ENCODE measurements at places on chromosomes 7 and 10.

DNA sequence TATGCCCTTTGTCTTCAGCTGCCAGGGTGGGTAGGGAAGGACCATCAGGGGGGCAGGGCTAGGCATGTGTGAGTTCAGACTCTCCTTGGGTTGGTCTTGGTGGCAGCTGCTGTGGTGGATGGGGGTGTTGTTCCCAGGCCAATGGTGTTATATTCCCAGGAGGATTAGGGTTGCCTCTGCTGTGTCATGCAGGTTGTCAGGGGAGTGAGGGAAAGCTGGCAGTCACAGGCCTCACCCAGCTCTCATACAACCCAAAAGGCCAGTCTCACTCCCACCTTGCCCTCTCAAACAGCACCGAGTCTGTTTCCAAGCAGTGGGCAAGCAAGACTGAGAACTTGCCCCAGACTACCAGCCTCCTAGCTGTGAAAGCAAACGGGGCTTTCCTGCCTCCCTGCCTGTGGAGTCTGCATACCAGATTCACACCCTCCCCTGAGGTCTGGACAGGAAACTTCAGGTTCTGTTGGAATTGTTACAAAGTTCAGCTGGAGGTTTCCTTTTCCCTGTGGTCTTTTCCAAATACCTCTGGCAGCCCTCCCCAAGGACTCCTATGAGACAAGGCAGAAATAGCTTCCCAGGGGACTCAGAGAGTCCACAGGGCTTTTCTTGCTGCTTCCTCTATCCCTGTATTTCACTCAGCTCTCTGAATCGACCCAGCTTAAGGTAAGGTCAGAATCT, 1.4 kb downstream of the HYAL4 start:
- DNase-seq: no peak

GRCh38 chr10:78520737-78521430, 487.2 kb downstream of the RPS24 start:
- DNase-seq: peak; percentile 55

DNA sequence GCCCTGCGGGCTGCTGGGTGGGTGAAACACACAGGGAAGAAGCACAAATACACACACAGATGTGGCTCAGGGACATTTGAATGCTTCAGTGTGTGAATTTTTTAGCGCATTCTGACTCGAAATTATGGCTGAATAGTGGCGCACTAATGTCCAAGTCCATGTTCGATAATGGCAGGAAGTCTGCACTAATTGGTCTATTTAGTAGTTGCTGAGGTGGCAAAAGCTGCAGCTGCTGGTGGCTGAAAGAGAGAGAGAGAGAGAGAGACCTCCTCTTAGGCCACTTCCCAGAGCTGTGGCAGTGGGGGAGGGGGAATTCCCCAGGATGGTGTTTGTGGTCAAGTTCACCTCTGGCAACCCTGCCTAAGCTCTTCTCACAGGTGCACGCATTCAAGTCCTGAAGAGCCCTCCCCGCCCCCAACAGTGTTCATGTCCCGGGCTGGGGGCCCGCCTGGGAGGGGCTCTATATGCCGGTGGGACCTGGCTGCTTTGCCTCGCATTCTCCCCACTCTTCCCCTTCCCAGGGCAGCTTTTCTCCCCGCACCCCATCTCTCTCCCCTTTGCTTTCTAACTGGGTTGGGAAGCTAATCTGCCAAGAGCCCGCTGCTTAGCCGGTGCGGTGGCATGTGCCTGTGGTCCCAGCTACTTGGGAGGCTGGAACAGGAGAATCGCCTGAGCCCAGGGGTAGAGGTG, 6.0 kb upstream of the MNX1 start:
- no peak for DNase-seq

DNA sequence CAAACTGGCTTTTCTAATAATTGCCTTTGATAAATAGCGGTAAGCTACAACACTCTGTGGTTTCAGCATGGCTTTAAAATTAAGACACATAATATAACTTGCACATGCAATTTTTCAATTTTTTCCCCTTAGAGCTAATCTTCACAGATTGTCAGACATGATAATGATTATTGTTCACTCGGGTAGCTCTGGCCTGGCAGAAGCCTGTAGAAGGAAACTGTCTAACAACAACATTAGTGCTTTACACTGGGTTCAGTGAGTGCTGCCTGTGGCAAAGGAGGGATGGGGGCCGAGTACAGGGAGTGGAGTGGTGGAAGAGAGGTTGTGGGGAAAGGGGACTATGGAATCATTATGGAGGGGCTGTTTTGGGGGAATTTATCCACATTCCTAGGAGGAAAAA, 67.2 kb upstream of the AUTS2 start:
- DNase-seq: no peak

DNA sequence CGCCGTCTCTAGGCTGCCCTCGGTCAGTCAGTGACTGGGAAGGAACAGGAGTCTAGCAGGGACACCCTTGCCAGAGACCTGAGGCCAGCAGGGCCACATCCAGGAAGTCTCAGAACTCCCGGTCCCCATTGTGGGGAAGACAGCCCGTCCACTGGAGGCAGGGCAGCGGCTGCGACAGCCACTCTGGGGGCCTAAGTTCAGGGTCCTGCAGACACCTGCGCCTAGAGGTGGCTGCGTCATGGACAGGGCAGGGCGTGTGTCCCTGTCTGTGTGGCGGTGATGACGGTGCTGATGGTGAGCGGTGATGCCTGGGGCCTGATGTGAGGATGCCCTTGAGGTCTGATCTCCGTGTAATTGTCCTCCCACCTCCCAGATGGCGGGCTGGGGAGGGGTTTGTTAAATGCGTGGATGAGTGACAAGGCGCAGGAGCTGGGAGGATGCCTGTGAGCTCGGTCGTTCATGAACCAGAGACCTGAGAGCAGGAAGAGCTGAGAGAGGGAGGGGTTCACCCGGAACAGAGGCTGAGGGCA, 537.9 kb upstream of the FOXK1 start:
- DNase-seq: no peak

DNA sequence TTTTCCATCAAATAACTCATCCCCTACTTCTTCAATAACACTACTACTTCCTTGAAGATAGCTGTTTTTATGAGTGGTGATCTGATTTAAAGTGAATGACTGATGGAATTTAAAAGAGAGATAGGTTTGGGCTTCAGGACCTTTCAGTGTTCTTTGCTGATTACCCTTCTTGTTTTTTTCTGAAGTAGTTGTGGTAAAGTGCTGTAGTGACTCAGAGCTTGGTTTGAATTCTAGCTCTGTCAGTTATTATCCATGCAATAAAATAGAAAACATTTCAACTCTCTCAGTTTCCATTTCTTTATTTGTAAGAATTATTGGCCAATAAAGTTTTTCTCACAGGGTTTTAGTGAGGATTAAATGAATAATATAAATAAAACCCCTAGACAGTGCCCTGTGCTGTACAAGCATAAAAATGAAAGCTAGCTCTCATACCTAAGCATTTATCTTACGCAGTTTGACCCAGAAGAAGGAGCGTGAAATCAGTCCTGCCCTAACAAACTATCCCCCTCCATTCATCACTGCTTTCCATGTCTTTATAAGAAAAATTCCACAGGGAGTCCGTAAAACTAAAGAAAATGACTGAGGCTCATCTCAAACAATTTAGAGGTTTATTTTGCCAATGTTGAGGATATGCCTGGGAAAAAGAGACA, 25.1 kb upstream of the AKAP9 start:
- no peak for DNase-seq

DNA sequence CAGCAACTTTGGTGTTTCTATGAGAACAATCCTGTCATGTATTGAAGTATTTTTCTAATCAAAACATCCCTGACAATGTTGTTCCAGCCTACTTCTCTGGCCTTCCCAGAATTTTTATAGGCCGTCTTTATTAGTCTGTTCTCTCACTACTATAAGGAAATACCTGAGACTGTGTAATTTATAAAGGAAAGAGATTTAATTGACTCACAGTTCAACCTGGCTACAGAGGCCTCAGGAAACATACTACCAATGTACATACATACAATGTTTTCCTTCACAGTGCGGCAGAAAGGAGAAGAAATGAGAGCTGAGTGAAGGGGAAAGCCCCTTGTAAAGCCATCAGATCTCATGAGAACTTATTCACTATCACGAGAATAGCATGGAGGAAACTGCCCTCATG, 484.7 kb upstream of the PODXL start:
- no peak for DNase-seq

- DNase-seq: peak; percentile 92
Observed at GRCh38 chr7:101465576-101466196, 103.0 kb downstream of the COL26A1 start.

DNA sequence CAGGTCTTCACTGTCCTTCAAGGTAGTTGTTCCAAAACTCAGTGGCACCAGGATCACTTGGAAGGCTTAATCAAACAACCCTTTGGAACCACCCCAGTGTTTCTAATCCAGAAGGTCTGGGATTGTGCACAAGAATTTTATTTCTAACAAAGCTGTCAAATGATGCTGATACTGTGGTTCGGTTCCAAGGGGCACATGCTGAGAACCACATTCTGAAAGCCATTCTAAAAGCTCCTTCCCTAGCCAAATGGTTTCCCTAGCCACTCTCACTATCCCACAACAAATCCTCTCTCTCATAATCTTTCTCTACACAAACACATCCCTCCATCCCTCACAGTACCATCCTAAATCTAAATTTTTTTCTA, 52.1 kb downstream of the MACC1 start:
- DNase-seq: no peak

DNA sequence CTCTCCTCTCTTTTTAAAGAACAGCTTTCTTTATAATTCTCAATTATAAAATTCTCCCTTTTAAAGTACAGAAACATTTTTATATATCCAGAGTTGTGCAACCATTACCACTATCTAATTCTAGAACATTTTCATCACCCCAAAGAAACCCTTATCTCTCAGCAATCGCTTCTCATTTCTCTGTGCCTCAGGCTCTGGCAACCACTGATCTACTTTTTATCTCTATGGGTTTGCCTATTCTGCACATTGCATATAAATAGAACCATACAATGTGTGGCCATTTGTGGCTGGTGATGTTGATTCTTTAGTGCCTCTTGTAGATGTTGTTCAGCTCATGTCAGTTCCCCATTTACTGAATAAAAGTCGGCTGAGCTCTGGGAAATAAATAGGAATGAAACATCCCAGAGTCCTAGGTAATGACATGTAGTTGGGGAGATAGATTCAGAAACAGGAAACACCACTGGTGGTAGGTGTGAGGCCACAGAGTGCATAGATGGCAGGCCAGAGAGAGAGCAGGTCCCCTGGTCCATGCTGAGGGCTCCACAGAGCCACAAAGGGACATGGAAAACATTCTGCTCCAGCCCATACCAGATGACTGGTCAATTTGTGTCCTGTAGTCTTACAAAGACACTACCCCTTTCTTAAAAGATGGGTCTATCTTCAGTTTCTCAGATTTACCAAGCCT, 126.5 kb downstream of the PLPP4 start:
- no peak for DNase-seq

- DNase-seq: no peak
Observed at GRCh38 chr7:135930565-135931461, 46.3 kb downstream of the MTPN start.

- no peak for DNase-seq
Observed at GRCh38 chr10:80567292-80567691, 29.6 kb downstream of the SH2D4B start.

GRCh38 chr10:69619626-69620025, 10.4 kb upstream of the FAM241B start:
- no peak for DNase-seq

- no peak for DNase-seq
Observed at GRCh38 chr7:85776691-85777345, 590.0 kb upstream of the SEMA3D start.

- no peak for DNase-seq
Observed at GRCh38 chr10:113907166-113907565, 52.7 kb downstream of the NHLRC2 start.

DNA sequence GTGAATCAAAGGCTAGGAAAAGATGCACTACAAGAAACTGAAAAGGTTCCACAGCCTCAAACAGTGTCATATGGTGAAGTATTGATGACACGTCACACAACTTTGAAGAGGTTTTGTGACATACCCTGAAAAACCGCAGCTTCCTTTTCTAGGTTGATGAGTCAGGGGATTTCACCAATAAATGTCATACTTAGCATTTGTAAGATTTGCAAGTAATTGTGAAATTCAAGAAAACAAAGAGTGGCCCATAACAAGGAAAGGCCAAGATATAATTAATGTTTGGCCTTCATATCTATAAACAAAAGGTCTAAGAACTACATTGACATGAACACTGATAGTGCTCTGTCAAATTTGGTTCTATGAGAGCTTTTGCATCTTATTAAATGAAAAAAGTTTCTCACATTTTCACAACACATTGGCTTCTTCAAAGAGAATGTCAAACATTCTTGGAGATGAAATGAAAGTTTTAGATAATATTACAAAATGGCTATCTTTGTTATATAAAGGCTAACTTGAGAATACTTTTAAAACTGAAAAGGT, 62.0 kb upstream of the NAMPT start:
- peak; percentile 22 for DNase-seq

GRCh38 chr10:1169981-1170866, 114.0 kb downstream of the WDR37 start:
- DNase-seq: no peak

GRCh38 chr7:50556247-50556991, 8.8 kb downstream of the DDC start:
- DNase-seq: no peak

- DNase-seq: no peak
Observed at GRCh38 chr10:251982-252582, 116.8 kb downstream of the ZMYND11 start.

DNA sequence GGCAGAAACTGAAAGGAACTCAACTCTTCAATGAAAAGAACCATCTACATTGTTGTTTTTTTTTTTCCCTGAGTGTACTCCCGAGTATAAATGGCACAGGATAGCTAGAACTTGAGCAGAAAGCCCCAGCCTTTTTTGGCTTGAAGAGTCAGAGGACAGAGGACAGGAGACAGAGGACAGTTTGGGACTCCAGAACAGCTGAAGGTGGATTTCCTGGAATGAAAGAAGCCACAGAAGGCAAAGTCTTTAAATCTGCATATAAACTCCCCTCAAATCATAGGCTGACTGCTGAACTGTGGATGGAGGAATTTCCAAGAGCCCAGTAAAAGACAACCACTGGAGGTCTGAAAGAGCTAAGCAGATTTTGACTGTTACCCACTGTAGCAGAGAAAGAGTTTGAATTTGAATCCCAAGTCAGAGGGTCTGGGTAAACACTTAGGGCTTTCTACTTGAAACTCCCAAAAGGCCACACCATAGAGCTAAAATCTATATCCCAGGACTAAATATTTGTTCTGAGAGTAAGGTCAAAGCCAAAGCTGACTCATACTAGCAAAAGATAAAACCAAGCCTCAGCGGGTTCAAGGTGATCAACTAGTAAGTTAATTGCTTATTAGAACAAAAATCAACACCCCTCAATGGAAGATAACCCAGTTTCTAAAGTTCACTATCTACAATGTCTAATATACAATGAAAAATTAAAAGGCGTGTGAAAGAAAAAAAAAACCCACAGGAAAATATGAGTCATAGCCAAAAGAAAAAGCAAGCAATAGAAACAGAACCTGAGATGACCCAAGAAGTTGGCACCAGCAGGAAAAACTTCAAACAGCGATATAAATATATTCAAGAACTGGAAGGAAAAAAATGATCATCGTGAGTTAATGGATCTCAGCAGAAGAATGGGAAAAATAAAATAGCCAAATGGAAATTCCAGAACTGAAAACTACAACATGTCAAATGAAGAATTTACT, 1.8 kb upstream of the OPN1SW start:
- DNase-seq: peak; percentile 51
